ENCODE measurements at places on chromosomes 11 and 22.

DNA sequence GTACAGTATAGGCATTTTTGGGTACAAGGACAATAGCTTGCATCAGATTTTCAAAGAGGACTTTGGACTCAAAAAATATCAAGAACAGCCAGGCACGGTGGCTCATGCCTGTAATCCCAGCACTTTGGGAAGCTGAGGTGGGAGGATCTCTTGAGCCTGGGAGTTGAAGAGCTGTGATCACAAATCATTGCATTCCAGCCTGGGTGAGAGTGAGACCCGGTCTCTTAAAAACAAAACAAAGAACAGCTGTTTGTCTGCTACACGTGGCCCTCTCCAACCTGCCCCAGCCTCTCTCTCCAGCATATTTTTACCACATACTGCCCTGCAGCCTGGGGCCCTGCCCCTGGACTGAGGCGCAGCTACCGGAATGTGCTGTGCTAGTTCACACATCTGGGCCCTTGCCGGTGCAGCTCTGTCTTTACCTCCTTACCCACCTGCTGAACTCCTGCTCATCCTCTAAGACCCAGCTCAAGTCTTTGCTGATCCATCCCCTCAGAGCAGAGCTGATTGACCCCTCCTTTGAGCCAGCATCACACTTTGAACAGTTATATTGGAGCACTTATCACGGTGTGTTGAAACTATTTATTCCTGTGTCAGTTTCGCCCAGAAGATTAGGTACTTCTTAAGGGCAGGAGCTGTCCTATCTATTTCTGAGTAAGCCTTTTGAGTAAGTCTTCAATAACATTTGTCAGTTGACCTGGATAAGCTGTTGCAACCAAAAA lies 29.4 kb downstream of the GRIK4 start:
- no peak for DNase-seq

GRCh38 chr11:64035576-64035975 lies at the start of gene FLRT1:
Gene FLRT1 (plus strand): TSS chr11:64035931. CDS start chr11:64116268, 80,337 bp downstream.
- no peak for DNase-seq

GRCh38 chr11:6856871-6857270 lies 6.0 kb upstream of the OR10A2 start:
- no peak for DNase-seq

GRCh38 chr11:129709801-129710398 lies 105.7 kb upstream of the TMEM45B start:
- DNase-seq = no peak

- no peak for DNase-seq
Measured at GRCh38 chr11:77501758-77502157, 27.9 kb upstream of the PAK1 start.
